Right atrium auricular region (tissue), 2 donors: ENCODE measurements at places on chromosomes 1 and 21.

GRCh38 chr1:183043872-183044854 is 20.9 kb downstream of the LAMC1 start:
- no peak for DNase-seq

DNA sequence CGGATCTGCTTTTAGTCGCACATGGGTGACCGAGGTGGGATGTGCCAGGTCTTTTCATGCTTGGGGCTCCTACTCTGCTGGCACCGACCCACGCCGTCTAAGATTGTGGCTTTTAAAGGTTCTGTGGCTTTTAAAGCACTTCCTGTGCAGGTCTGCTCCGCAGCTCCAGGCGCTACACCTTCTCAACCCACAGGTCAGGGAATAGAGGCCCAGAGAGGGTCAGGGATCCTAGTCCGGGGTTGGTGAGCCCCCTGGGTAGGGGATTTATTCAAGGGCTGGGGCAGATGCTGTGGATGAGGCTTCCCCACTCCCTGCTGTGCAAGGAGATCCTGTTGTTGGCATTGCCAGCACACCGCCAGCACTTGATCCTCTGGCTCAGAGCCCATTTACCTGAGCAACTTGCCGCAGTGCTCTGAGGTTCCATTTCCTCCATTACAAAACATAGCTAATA is 212.8 kb upstream of the RAB4A start:
- DNase-seq, result no peak

DNA sequence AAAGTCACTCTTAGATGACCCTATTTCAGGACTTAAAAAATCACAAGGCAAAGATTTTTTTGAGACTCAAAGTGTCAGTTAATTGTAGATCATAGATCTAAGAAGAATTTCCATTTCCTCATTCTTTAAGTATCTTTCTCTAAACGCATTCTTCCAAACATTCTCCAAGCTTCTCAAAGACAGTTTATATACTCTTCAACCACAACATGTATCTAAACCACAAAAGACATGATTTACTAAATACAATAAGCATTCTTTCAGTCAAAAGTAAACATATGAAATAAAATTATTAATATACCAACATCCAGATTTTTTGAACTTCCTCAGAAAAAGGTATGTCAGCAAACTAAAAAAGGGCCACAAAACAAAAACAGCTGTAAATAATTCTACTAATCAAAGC is 24.4 kb downstream of the RC3H1 start:
- no peak for DNase-seq

- DNase-seq, result no peak
These were observed 114.0 kb downstream of the GREM2 start for GRCh38 chr1:240497908-240498307.

DNA sequence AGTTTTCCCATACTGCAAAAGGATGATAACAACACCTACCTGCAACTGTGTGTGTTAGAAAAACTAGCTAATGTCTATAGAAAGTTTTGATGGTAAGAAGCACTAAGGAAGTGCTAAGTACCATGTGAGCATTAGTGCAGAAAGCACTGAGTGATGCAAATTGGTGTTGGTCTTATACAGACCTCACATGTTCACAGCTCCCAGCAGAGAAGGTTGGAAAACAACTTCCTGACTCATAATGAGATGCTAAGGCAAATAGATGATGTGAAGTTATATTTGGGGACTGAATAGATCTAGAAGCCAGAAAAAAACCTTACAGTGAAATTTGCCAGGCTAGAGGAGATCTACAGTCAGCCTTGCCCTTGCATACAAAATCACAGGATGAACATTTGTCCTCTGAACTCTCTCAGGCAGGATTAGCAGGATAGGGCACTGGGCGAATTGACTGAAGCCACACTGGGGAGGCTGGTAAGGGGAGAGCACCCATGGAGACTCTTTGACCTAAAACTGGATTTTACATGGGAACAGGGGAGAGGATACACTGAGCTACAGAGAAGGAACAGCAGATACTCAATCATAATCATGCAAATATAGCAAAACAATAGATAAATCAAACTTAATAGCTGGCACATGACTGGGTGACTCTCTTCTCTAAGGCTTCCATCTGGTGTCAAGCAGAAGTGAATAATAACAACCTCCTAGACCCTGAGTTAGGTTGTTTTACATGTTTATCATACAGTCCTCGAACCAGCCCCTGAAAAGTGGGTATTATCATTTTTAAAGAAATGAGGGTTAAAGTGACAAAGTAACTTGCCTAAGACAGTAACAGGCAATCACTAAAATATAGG is 61.3 kb downstream of the ASTN1 start:
- DNase-seq, result no peak
